Hepatic stellate cell (primary cell): ENCODE measurements at places on chromosomes 1 and 21.
A peak's percentile ranks its signal among the peaks of the same experiment; 100 is the strongest.

DNA sequence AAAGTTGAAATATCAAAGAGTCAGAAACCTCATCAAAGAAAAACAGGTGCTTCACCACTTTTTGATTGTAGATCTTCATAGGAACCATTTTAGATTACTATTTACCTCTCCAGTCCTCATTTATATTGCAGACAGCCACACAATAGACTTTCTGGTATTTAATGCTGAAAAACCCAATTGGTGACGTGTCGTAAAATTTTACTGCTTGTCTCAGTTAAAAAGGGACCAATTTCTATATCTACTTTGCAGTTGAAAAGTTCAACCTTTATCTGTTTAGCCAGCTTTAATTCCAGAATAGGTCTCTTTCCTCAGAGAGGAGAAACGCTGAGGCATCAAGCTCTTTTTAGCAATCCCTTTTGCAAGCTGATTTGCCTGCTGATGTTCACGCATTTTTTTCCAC lies 1722.4 kb downstream of the PLA2G4A start:
- DNase-seq = no peak

DNA sequence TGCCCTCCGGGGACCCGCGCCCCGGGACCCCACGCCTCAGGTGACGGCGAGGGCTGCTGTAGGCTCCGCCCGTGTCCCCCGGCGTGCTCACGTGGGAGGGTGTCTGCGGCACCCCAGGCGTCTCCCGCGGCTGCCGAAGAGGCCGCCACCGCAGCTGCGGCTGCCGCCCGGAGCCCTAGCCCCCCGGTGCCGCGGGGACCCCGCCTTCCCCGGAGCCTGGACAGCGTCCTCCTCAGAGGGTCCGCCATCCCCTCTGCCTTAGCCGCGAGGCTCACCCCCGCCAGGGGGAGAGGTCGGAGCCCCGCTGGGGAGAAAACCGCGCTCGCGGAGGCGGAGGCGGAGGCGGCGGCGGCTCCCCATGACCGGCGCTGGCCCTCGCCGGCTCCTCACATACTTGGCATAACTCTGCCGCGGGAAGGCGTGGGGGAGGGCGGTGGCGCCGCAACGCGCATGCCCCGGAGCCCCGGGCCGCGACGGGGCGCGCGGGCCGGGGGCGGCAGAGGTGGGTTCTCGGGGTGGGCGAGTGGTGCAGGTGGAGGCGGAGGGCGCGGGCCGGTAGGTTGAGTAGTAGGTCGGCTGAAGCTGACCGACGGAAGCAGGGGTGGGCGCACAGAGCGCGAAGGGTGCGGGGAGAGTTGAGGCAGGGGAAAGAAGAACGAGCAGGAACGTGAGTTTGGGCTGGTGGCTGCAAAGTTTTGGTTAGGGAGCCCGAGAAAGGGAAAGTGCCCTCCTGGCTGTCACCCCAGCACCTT lies 700 bp upstream of the SYDE2 start:
- DNase-seq = peak; percentile 83

GRCh38 chr1:160205242-160206035 lies at the start of gene PEA15:
TSS of gene PEA15 (plus strand) at chr1:160205384. CDS start at chr1:160211545, 6,161 bp downstream.
- peak; percentile 90 for DNase-seq

DNA sequence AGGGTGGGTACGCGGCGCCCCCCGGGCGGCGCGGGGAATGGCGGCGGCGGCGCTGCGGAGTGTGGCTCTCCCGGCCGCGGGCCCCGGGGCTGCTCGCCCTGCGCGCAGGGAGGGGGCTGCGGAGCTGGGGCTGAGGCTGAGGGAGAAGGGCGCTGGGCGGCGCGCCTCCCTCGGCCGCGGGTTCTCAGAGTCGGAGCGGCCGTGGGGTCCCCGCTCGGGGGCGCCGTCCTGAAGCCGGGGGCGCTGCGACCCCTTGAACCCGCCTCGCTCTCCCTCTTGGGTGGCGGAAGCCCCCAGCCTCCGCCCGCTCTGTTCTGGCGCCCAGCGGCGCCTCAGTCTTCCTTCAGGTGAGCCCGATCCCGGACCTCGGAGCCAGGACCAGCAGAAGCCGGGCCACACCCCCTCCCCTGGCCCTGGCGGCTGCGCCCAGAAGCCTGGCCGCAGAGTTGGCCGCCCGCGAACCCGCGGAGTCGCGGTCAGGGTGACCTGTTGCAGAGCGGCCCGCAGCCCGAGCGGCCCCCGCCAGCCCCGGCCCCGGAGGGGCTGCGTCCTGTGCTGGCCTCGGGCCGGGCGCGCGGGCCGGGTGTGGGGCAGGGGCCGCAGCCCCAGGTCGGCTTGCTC lies 532 bp downstream of the RALGPS2 start:
- DNase-seq = peak; percentile 50

- no peak for DNase-seq
These were observed 25.0 kb downstream of the LRRN2 start for GRCh38 chr1:204660509-204660908.

- DNase-seq = peak; percentile 87
These were observed at the start of gene RBBP5 for GRCh38 chr1:205121660-205122488. TSS of gene RBBP5 (minus strand) at chr1:205121978. CDS start at chr1:205121873, 105 bp downstream.
